Activated T-cell treated with anti-CD3 and anti-CD28 coated beads for 48 hours (primary cell): ENCODE measurements at places on chromosomes 3 and 15.

DNA sequence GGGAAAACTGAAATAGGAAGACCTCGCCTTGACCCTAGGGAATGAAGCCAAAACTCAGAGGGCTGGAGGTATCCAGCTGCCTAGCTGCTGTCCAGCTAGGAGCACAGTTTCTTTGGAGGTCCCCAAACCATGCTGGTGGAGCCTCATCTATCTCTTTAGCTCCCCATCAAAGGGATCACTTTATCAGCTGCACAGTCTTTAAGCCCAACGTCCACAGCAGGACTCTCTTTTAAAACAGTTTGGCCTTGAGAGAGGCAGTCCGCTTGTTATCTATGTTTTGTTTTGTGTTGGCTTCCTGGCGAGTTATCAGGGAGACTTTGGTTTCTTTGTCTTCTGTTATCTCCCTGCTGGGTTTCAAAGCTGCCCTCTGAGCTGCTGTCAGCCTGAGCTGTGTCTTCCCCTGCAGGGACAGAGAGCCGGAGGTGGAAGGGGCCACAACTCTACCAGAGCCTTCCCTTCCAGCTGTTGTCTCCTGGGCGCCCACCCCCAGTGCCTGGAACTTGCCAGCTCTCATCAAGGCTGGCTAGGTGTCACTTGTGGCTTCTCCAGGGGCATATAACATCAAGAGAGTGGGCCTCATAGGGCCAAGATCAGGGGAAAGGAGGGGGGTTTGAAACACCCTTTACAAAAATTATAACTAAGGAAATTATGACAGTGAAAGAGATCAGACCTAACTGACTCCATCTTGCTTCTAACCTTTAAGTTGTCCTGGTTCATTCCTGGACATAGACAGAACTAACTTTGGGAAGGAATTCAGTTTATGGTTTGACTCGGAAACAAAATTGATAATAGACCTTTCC, 61.4 kb upstream of the C15orf39 start:
- no peak for DNase-seq

GRCh38 chr3:127598841-127599570, 795 bp downstream of the MCM2 start:
- DNase-seq, result no peak

- no peak for DNase-seq
These were observed 70.8 kb downstream of the HOMER2 start for GRCh38 chr15:82881747-82882146.

GRCh38 chr15:100705065-100705464, 102.7 kb downstream of the ASB7 start:
- DNase-seq, result no peak

- no peak for DNase-seq
These were observed 2.0 kb downstream of the SLC22A14 start for GRCh38 chr3:38283810-38284755.

GRCh38 chr3:190323246-190323626, 990 bp upstream of the CLDN1 start:
- DNase-seq, result no peak

GRCh38 chr15:40163657-40164416, 3.0 kb downstream of the BUB1B start:
- no peak for DNase-seq

DNA sequence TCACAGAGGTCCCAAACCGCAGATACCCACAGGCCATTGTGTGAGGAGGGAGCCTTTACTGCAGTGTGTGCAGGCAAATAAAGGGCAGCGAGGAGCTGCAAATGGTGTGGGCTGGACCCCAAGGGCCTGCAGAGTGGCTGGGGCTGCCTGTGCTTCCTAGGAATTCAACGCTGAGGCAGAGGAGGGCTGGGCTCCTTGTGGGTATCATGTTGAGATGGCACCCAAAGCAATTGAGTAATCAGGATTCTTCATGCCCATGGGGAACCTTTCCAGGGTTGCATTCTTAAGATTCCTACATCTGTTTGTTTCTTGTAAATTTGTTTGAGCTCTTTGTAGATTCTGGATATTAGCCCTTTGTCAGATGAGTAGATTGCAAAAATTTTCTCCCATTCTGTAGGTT, 85.4 kb upstream of the LIPC start:
- DNase-seq, result no peak

DNA sequence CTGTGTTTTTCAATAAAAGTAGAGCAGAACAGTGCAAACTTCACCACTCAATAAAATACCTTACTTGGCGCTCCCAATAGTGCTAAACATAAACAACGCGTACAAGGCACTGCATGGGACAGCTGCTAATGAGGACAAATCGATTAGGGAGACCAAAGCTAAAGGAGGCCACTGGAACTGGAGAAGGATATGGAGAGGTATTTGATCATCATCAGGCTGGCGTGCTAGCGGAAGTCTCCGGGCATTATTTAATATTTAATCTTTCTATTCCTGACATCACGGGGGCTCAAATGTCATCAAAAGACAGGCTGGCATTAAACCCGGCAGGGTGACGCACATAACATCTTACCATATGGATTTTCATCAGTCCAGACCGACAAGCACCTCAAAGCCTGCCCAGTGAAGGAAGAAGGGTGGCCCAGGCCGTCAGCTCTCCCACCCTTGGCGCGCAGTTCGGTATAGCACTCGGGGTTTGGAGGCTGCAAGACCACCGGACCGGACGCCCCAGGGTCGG, 604 bp downstream of the CCPG1 start:
- no peak for DNase-seq

- no peak for DNase-seq
These were observed 12.7 kb downstream of the PRC1 start for GRCh38 chr15:90981681-90982080.

GRCh38 chr3:12135029-12135657, 23.6 kb downstream of the TIMP4 start:
- DNase-seq, result peak; percentile 61

DNA sequence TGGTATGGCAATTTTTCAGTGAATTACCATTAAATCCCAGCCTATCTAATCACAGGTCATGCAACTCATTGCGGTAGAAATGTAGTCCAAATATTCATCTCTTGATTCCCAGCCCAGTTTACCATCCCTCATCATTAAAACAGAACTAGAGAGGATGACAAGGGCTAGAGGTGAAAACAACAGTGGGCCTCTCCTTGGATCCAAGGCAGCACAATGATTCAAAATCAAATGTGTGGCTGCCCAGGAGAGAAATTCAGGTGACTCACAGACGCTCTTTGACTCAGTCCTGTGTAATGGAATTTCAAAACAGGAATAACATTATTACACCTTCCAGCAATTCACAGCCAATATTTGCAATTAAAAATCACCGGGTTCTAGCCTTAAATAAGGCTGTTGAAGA, 246.5 kb downstream of the TBL1XR1 start:
- no peak for DNase-seq

GRCh38 chr15:68271854-68272471, 5.6 kb upstream of the FEM1B start:
- no peak for DNase-seq

DNA sequence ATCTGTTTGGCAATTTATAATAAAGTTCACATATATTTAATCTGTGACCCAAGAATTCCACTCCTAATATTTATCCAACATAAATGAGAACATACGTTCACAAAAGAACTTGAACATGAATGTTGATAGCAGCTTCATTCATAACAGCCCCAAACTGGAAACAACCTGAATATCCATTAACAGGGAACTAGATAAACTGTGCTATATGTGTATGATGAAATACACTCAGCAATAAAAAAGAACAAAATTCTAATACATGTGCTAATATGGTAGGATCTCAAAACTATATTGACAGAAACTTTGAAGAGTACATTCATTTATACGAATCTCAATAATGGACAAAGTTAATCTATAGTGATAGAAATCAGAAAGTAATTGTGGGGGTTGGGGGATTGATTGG, 5.1 kb upstream of the BHLHE40 start:
- no peak for DNase-seq

DNA sequence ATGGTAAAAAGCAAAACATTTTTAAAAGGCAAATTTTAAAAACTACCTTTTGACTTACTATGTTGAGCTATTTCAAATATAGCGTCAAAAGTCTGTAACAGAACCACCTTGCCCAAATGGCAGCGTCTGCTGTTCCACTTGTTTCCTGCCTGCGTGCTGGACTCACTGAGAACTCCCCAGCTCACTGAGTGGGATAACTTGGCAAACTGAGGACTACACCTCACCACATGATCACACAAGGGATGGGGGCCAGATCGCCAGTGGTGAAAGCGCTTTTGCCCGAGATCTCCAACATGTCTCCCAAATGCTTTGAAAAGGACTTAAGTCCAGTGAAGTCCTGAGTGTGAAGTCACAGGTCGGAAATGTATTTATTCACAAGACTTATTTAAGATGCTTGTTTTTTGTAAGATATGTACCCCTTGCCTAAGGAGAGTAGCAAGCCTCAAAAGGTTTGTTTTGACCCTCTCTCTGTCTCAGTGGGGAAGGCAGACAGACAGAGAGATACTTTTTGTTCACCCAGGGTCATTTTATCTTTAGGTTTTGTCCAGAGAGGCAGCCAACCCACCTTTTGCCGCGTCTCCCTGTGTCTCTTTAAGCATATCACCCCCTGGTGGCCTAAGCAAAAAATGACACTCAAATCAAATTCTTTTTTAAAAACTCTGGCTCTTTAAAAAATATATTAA, 192.6 kb downstream of the PDZRN3 start:
- no peak for DNase-seq

DNA sequence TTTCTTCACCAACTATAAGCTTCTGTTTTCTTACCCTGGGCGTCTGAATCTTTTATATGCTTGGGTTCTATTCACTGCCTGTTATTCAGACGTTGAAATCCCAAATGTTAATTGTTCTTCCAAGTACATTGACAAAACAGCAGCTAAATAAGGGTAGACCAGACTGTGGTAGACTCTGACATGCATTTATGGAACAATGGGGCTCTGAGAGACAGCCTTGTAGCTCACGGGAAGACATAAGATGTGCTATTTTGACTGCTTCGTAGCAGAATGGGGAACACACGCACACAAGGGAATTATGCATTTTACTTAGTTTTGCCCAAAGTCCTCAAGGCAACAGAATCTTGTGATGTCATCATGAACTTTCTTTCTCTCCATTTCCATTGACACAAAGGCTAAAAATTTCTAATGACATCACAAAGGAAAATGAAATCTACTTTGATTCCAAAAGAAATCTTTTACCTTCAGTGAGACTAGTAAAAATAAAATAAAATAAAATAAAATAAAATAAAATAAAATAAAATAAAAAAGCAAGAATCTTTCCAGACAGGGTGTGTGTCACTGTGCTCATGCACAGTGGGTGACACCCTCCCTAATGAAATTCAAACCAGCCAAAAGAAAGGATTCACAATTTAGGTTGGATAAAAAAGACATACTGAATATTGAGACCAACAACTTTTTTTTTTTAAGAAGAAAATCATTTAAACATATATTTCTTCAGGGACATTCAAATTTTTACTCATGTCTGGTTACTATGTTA, 346.6 kb downstream of the ZBTB20 start:
- DNase-seq, result no peak
